ENCODE measurements at places on chromosomes 1 and 21.

DNA sequence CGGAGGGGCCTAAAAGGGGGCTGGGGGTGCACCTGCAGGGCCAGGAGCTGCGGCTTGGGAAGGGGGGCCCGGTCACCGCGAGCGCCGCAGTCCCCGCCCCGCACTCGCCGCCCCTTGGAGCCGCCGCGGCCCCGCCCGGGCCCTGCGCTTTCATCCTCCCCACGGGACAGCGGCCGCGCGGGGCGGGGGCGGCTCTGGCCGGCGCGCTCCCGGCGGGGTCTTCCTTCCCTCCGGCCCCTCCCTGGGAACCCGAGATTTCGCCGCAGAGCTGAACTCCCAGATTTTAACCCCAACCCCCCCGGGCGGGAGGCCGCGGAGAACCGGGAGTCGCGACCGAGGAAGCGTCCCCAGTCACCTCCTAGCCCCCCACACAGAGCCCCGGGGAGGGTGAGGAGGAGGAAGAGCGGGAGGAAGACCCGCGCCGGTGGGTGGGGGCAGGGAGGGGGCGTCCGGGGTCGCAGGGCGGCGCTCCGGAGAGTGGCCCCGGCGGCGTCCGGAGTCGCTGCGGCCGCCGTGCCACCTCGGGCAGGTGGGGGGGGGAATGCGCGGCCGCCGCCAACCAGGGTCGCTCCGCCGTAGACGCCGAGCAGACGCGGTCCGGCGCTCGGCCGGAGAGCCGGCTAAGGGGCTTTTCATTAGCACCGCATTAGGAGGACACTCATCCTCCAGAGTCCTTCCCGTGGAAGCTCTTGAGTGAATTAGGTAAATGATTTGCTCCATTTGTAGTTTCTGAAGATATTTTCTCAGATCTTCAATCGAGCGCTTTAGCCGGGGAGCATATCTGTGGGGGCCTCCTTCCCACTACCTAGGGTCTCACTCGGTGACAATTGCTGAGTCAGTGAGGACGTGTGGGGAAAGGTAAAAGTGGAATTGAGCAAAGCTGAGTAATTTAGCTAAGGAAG is 31.6 kb upstream of the NFIA start:
- no peak for DNase-seq

- DNase-seq: no peak
Measured at GRCh38 chr21:20459838-20460237, 538.4 kb upstream of the NCAM2 start.

- no peak for DNase-seq
Measured at GRCh38 chr1:53270107-53270506, 31.8 kb upstream of the MAGOH start.

DNA sequence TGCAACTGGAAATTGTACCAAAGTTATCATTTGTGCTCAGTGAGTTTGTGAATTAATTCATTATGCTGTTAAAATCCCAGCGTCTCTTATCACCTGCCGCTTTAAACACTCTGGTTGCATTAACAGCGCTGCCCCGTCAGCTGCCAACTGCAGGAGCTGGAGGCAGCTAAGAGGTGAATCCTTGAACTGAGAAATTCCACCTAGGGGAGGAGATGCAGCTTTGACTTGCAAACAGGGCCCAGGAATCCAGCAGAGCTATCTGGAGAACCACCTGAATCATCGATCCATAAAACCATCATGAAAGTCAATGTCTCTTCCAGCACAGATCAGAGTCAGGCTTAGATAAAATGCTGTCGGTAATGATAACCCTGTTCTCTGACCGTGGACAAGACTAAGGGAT is 140.7 kb upstream of the PTBP2 start:
- no peak for DNase-seq

DNA sequence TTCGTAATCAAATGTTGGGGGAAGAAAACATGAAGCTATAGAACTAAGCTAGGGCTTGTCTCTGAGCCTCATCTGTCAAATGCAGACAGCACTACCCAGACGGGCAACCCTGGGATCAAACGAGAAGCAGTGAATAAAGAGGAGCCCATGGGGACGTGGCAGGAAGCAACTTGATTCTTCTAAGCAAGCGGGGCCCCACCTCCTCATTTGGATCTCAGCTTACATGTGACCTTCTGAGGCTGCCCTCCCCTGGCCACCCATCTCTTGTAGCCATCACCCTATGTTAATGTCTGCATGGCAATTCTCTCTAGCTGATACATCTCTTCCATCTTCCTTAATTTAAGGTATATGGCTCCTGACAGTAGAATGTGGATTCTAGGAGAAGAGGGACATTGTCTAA is 171.3 kb downstream of the IGSF21 start:
- no peak for DNase-seq

GRCh38 chr1:8384577-8384976 is 66.7 kb downstream of the SLC45A1 start:
- DNase-seq: no peak

DNA sequence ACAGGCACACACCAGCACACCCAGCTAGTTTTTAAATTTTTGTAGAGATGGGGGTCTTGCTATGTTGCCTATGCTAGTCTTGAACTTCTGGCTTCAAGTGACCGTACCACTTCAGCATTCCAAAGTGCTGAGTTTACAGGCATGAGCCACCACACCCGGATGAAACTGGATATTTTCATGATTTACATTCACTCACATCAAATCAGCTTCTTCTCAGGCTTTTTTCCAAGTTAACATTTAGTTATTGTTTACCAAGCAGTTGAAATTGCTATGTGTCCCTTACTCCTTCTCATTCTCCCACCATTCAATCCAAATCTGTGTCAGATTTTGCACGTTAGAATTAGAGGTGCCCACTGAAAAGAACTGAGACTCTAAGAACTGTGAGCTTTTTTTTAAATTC is 18.4 kb downstream of the RIT1 start:
- DNase-seq: no peak

GRCh38 chr1:119891386-119891785 is 4.9 kb downstream of the ADAM30 start:
- DNase-seq: no peak

DNA sequence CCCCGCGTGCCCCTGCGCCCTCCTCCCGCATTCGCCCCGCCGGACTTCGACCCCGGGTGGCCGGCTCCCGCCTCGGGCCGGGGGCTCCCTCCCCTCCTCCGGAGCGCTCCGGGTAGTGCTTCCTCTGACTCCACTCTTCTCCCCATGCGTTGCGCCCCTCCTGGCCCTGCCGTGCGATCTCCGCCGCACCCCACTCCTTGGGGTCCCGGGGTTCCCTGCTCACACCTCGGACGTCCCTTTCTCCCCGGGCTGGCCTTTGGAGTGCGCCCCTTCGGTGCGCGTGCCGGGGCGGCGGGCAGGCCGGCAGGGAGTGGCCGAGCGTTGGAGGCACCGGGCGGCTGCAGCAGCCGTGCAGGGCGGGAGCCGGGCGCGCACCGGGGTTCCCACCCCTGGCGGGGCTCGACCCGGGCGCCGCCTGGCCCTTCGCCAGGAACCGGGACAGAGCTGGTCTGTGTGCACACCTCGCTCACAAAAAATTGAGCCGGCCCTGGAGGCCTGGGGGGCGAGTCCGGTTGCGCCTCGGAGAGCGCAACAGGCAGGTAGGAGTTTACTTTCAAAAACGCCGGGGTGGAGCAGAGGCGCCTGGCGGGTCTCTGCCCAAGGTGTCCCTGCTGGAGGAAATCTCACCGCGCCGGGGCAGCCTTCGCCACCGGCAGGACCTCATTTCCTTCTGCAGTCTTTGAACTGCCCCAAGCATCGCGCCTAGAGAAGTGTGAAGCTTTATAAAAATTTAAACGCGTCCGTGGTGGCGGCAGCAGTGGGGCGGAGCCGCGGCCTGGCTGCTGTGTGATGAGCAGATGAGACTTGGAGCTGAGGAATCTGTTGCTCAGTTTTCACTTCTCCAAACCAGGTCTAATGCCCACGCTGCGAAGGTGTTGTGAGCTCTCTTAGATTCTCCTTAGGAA is 650 bp downstream of the VANGL1 start:
- no peak for DNase-seq

Data from COLO829 (cell line).